ENCODE measurements at places on chromosomes 6 and 20.

GRCh38 chr20:52179331-52180179, 12.0 kb downstream of the ZFP64 start:
- no peak for DNase-seq

- DNase-seq = no peak
Observed at GRCh38 chr6:131568726-131569125, 4.3 kb upstream of the ARG1 start.

DNA sequence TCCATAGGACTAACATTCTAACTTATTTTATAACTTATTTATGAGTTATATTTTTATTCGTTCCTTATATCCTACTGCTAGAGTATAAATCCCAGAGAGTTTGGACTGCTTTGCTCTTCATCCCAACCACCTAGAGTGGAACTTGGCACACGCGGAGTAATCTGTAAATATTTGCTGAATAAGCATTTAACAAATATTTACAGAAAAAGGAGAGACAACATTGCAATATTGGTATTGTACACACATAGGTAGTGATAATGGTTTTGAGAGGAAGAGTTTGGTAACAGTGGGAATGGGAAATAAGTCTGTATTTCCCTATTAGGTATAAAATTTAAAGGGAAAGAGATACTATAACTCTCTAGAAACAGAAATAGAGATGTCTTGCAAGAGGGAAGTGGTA, 634.8 kb upstream of the CITED2 start:
- DNase-seq = no peak

GRCh38 chr6:76984572-76984971, 478.7 kb downstream of the HTR1B start:
- no peak for DNase-seq

GRCh38 chr6:106855117-106855516, 119.4 kb downstream of the CD24 start:
- no peak for DNase-seq

GRCh38 chr20:21159658-21160380, 33.9 kb downstream of the KIZ start:
- no peak for DNase-seq

DNA sequence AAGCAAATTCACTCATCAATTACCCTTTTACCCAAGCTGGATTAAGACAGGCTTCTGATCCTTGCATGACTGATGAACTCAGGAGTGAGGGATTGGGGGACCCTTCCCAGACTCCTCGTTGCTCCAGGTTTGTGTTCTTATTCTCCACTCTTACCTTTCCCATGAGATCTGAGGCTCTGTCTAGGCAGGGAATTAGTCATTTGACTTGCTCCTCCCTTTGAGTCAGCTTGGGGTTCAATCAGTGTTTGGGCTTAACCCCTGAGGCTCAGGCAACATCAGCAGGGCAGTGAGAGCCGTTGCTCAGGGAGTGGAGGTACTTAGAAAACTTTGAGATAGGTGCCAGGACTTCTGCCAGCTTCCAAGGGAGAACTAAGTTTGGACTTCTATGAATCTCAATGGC, 20.7 kb upstream of the TOX2 start:
- no peak for DNase-seq

DNA sequence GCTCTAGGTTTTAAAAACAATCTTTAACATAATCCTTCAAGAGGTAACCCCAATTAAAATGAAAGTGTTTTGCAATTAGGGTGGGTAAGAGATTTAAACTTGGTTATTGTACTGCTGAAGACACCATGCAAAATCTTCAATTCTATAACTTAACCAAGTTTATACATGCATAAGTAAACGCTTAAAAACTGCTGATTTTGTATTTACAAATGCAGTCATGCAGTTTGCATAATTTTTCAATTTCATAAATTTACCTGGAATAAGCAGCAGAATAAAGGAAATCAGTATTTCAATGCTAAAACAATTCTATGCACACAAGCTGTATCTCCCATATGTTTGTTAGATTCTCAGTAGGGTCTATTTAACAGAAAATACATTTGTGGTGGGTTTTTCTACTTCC, 22.9 kb downstream of the SSR1 start:
- DNase-seq = no peak

GRCh38 chr20:16537025-16537665, 36.1 kb downstream of the KIF16B start:
- DNase-seq = no peak

- DNase-seq = no peak
Observed at GRCh38 chr20:48075591-48076174, 290.4 kb upstream of the SULF2 start.

DNA sequence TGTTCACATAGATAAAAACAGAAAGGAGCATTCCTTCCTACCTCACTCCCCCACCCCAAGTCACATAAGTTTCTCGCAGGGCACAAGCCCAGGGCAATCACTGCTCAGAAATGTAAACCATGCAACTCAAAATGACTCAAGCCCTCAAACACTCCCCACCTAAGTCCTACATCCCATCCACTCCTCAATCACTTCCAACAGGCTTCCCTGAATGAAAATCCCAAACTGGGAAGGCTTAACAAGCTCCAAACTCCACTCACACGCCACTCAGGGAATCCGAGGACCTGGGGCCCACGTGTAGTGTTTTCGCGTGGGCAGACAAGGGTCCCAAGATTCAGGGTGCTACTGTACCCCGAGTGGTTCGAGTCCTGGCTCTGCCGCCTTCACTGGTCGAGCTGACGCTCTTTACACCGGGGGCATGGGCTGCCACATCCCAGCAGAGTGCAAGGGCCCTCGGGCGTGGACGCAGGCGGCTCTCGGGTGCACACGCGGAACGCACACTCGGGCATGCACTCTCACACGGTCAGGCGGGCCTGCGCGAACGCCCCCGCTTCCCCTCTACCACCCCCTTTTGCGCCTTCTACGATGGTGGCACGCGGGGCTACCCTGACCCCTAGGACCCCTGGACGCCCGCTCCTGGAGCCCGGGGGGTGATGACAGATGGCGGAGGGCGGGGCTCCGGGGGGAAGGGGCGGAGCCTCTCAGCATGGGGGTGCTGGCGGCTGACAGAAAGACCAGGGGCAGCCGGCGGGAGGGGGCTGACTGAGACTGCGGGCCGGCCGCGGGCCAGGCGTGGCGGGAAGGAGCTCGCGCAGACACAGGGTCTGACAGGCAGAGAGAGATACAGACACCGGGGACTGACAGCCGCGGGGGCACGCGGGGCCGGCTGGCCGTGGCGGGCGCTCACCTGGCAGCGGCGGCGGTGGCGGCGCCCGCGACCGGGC, 657 bp downstream of the ZHX3 start:
- DNase-seq = peak; percentile 79

DNA sequence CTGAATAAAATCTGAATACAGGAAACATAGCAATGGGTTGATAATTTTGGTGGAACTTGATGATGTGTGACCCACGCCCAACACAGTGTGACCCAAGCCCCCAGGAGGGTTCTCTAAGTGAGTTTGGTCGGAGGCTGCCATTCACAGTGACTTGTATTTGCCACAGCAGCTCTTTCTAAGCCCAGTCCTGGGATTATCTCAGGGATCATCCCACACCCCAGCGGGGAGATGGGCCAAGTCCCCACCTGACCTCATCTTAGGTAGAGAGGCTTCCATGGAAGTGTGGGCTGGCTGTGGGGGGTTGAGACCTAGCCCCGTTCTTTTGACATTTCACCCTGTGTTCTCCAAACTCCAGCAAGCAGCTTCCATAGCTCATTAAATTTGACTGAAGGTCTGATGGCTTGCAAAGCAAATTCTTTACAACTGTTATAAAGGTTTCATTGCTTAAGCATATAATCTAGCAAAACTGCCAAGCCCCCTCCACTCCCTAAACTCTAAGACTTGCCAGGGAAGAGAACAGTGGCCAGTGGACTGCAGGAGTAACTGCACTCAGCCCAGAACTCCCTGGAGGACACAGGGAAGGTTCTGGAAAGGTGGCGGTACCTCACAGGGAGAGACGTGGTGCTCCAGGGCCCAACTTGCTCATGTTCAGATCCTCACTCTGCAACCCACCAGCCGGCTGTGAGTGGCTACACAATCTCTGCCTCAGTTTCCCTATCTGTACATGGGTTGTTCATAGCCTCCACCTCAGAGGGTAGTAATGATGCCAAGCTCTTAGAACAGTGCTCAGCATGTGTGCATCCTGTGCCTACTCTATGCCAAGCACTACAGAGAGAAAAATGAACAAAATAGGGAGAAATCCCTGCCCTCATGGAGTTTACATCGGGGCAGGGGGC, 1.0 kb upstream of the PCK1 start:
- DNase-seq = no peak

- no peak for DNase-seq
Observed at GRCh38 chr6:41059556-41059955, 6.6 kb downstream of the APOBEC2 start.

DNA sequence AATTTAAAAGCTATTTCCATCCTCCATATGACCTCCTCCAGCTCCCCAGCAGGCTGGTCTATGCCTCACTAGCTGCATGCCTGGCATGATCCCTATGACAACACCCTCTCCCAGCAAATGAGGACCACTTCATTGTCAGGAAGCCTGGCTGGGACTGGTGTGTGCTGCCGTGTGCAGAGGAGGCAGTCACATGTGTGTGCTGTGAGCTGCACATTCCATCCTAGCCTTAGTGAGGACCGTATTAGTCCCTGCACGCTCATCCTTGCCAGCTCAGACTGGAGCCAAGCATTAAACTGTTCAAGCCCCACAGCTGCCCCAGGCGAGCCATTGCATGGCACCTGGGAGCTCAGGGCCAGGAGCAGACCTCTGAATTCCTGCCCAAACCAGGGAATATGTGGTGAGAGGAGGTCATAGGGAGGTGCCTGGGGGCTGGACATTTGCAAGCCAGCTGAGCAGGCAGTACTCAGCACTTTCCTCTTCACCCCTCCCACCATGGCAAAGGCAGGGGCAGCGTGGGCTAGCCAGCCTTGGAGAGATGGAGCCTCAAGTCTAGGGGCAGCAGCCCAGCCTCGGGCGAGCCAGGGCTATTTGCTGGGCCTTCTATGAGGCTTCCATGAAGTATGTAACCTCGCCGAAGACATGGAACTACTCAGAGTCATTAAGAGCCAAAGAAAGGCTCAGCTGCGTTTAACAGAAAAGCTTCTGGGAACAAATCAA, 8.7 kb upstream of the CCN5 start:
- DNase-seq = no peak

DNA sequence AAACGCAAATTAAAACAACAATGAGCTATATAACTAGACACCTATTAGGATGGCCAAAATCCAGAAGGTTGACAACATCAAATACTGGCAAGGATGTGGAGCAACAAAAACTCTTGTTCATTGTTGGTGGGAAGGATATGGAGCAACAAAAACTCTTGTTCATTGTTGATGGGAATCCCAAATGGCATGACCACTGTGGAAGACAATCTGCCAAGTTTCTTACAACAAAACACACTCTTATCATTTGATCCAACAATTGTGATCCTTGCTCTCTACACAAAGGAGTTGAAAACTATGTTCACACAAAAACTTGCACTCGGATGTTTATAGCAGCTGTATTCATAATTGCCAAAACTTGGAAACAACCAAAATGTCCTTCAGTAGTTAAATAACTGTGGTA, 61.8 kb upstream of the LAMA2 start:
- DNase-seq = no peak

- no peak for DNase-seq
Observed at GRCh38 chr20:58810116-58810878, 40.4 kb downstream of the GNAS-AS1 start.

DNA sequence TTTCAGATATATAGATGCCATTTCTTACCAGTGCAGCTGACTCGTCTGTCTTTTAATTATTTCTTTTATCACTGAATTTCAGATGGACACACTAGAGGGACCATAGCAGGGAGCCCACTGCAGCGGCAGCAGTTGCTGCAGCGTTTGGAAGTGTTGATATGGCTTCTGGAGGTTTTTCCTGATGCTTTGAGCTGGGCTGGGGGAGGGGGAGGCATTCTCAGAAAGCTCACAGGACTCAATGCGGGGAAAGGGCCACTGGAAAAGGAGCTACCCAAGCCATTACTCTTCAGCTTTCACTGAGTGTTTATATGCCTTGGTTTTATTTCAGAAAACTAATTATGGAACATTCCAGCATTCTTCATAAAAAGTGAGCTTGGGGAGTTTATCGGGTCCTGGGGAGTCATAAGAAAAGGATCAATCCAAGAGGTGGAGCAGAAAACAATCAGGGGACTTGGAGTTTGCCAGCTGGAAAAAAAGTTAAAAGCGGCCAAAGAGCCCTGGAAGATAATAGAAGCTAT, 740.4 kb upstream of the FLRT3 start:
- DNase-seq = no peak

GRCh38 chr6:89254569-89254968, 37.4 kb upstream of the GABRR1 start:
- no peak for DNase-seq

GRCh38 chr6:149899926-149900619, 2.2 kb upstream of the RAET1E start:
- no peak for DNase-seq

GRCh38 chr6:139757784-139758183, 383.3 kb upstream of the CITED2 start:
- no peak for DNase-seq

DNA sequence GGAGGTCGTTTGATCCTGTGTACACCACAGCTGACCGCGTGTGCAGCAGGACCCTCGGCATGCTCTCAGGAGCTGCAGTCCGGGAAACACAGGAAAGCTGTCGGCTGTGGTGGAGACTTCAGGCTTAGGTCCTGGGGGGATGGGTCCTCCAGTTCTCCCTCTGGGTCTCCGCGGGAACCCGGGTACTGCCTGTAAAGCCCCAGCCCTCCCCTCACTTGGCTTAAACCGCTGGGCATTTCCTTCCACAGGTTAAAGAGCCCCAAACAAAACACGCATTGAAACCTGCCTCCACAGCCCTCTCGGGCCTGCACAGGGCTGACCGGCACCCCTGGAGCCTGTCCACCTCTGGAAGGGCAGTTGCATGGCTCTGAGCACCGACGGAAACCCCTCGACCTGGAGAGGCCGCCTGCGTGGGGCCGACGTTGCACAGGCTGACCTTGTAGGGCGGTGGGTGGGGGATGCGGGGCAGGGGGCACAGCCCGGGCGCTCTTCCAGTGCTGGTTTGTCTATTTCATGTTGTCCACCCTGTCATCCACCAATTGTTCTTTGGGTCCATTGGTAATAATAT, 59.1 kb downstream of the DACT2 start:
- DNase-seq = no peak

DNA sequence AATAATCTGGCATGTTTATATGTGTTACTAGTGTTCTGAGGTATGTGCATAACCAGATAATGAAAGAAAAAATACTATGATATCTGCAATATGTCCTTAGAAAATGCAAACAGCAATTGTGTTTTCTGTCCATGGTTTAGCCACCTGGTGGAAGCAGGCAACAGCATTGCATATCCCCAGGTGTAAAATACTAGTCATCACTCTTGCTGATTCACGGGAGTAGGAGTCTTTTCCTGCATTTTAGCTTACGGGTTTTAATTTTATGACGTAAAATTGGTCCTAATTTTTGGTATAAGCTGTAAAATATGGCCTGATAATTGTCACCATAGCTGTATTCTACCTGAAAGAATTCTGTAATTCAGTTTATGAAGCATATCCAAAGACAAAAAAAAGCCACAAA, 2.5 kb downstream of the RNF182 start:
- DNase-seq = no peak

- no peak for DNase-seq
Observed at GRCh38 chr20:31641391-31641790, 3.7 kb downstream of the COX4I2 start.
